D341Med (cell line): ENCODE measurements at places on chromosomes 1 and 21.

GRCh38 chr1:112981426-112981825 lies 25.4 kb upstream of the SLC16A1 start:
- DNase-seq = no peak

DNA sequence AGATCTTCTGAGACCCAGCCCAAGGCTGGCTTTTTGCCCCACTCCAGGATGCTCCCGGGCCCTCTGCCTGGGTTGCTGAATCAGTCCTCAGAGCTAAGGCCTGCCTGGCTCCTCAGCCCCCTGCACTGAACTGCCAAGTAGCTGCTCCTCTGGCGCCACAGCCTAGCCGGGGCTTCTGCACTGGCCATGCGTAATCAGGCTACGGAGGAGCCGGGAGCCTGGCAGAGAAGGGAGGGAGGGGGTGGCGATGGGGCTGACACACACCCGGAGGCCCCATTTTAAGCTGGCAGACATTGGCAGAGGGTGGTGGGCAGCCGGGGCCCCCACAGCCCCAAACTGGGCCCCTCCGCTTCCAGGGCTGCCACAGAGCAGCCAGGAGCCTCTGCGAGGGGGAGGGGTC lies 38.7 kb downstream of the ALPL start:
- DNase-seq = no peak

- DNase-seq = no peak
These were observed 42.9 kb downstream of the SLX9 start for GRCh38 chr21:44982558-44983250.

- no peak for DNase-seq
These were observed 114.5 kb upstream of the COL24A1 start for GRCh38 chr1:86271046-86271445.

GRCh38 chr1:12064073-12064969 lies 1.2 kb downstream of the TNFRSF8 start:
- DNase-seq = no peak

DNA sequence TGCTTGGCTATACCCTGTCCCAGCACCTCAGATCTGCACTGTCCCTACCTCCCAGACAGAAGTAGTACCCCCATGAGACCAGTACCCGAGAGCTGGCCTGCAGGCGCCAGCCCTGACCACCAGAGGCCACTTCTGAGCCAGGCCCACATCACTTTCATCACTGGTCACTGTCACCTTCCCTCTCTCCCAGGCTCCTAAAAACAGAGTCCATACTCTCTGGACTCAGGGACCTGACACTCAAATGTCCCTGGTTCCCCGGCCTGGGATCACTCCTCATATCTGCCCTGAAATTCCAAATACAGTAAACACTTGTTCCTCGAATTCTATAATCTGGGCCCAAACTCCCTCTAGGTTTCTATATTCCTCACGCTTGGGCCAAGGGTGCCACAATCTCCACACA lies 18.7 kb downstream of the TMEM53 start:
- DNase-seq = peak; percentile 73

DNA sequence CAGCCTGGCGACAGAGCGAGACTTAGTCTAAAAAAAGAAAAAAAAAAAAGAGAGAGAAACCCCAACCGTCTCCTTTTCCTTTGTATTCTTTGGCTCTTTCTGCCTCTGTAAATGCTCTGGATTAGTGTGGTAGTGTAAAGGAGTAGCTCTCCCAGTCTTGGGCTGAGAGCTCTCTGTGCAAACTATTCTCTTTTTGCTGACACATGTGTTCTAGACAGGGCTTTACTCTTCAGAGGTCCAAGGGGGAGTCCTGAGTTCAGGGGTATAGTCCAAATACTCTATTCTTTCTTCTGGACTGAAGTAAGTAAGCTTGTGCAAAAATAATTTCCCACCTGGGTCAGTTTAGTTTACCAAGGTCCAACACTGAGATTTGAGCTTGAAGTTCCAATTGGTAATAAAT lies 183.8 kb upstream of the KCNK2 start:
- no peak for DNase-seq

DNA sequence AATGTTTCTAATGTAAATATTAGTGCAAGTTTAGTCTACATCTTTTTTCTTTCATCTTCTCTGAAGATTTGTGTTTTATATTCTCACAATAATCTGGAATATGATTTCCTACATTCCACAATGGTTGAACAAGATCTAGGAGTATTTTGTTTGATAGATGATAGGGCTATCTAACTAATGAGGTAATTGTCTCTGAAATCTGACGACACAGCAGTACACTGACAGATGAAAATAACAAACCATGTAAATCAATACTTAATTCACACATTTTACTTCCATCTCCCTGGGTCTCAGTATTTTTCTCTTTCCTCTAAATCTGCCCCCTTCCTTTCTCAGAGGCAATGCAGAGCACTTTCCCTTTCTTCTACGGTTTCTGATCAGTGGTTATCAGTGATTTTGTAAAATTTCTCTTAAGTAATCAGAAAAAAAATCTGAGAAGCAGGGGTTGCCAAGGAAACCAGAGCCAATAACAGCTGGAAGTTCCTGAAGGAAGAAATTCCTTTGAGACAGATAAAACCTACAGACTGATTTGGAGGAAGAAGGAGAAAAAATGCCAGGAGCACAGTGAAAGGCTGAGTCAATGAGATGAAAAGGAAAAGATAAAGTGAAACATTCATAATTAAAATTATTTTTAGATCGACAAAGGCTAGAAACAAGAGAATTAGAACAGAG lies 7.3 kb upstream of the ANKRD13C start:
- no peak for DNase-seq
